SW 1271 (cell line): ENCODE measurements at places on chromosomes 13 and 19.

DNA sequence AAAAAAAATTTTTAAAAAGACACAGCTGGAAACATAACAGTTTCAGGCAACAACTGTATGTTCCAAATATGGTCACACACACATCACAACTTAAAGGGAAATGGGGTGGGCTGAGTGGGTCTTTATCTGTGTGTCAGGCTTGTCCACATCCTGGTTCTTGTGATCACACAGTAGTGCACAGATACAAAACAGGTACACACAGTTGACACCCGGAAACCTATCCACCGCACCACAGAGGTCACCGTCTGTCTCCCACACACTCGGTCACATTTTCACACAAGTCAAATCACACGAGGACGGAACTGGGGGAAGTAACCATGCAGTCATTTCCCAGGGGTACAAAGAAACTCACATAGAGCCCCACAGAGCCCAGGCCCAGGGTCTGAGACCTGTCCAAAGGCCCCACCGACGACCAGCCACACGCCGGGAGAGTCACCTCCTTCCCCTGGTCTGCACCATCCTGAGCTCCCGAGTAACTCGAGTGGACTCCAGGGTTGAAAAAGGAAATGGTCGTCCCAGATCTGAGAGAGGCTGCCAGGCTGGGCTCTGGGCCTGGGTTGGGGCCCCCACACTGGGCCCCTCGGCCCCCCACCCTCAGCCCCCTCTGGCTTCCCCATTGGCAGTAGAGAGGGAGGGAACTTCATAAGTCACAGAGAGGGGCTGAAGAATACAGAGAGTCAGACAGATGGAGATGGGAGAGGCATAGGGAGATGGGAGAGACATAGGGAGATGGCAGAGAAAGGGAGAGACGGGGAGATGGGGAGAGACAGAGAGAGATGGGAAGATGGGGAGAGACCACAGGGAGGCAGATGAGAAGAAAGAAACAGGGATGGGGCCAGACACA is 1.3 kb upstream of the PPAN start:
- no peak for DNase-seq

GRCh38 chr19:21202865-21203494 is 61.1 kb downstream of the ZNF431 start:
- DNase-seq: peak; percentile 10

DNA sequence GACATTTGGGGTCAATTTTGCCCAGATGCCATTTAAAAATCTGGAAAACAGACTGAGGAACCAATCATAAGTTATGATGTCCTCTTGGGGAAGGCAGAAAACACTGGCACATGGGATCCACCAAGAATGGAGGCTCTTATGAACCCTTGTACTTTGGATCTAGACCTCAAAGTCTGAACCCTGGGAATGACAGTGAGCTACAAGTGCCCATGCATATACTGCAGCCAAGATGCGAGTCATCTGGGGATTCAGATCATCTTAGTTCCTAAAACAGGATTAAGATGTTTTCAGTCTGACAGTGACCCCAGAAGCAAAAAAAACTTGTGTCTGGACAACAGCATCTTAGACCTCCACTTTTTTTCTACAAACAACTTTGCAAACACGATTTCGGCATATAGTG is 100.2 kb upstream of the SIAH3 start:
- DNase-seq: no peak

- no peak for DNase-seq
Measured at GRCh38 chr19:29528946-29529645, 3.3 kb downstream of the VSTM2B start.

DNA sequence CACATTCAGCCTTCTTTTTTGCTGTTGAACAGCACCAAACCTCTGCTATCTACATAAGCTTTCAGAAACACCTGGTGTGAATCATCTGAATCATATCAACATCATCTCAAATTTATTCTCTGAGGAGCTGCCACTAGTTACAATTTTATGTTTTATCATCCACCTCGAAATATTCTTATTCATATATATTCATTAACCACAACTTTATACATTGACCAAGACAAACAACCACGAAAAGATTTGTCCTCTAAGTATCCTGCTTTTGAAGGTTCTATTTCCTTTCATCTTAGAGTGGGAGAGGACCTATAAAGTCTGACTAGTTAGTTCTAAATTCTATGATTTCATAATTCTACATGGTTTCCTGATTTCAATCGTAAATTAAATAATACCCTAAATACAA is 18.9 kb downstream of the ESD start:
- DNase-seq: no peak

DNA sequence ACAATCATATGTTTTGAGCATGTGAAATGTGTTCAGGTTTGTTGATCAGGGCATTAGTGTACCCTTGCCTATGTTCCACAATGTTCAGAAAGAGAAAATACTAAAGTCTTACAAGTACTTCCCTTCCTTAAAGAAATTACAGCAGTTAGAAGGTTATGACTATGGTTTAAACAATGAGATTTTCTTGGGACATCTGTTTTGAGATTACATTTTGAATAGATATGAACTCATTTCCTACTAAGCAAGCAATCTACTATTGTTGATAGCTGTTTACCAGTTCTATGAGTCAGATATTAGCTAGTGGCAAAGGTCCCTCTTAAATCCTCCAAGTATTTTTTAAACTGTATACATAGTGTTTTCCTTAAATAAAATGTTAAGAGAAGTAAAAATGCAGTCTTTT is 241.3 kb downstream of the DACH1 start:
- DNase-seq: no peak

DNA sequence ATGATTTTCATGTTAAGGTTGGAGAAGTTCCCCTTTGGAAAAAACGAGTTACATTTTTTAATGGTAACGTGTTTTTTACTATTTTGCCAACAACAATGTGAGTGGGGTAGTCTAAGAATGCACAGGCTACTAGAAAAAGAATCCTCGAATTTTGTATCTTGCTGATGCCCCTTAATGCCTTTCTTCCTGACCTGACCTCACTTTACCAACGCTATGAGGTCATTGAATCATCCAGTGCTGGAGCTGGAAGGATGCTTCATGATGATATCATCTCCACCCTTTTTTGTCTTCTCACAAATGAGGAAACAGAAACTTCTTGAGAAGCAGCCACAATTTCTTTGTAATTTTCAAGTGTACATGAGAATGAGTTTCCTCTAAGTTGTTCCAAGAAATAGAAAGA is 8.2 kb upstream of the UBL3 start:
- DNase-seq: no peak

DNA sequence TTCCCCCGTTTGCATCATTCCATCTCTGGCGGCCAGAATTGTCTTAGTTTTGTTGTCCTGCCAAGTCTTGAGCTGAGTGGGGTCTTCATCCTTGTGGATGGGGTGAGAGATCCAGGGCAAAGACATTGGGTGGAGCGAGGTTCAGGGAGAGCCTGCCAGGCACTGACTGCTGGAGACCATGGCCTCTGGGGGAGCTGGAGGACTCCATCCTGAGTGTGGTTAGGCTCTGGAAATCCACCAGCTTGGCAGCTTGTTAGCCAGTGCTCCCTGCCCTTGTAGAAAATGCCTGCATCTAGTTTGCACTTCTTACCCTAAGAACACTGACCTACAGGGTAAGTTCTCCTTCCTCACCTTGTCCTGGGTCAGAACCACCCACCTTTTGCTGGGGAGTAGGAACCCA is 97.2 kb upstream of the ZNF536 start:
- no peak for DNase-seq

DNA sequence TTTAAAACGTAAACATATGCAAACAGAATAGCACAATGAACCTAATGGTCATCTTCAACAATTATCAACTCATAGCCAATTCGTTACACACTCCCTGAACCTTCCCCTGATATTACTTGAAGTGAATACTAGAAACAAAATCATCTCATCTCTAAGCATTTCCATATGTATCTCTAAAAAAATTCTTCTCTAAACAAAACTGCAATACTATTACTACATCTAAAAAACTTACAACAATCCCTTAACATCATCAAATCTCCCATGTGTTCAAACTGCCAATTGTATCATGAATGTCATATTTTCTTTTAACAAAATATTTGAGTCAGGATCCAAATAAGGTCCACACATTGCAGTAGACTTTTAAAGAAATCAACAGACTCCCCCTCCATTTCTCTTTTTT is 61.4 kb downstream of the FRY start:
- DNase-seq: no peak

DNA sequence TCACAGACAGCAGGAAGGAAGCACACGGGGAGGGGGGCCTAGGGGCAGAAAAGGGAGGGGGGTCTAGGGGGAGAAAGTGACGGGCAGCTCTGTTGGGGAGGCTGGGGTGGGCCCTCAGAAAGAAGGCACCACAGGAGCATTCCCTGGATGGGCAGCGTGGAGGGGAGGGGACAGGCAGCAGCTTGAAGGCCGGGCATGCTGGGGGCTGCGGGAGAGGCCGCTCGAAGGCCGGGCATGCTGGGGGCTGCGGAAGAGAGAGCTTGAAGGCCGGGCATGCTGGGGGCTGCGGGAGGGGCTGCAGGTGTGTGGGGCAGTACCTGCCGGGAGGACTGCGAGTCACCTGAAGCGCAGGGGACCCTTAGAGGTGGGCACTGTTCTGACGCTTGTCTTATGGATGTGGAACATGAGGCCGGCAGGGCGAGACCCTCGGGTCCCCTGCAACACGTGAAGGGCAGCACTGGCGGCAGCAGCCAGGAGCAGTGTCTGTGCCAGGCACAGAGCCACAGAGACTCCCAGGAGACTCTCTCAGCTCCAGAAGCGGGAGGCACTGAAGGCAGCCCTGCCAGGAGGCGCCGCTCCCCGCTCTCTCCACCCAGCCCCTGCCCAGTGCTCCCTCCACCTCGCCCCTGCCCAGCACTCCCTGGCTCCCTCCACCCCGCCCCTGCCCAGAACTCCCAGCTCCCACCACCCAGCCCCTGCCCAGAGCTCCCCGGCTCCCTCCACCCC is 13.3 kb downstream of the ZNF787 start:
- DNase-seq: no peak

DNA sequence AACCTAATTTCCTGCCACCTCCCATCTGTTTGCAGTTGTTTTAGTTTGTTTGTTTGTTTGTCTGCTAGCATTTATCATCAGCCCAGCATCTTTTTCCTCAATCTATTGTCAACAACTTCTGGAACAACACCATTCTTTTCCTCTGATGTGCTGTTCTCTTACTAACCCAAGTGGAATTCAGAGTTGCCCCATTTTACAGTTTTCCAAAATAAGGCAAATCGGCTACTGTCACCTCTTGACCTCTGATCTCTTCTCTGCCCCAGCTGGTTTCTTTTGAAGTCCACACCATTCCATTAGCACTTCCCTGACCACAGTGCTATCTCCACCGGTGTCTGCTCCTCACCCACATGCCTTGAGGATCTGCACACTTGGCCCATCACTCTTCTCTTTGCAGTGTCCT is 102.4 kb downstream of the EFNB2 start:
- no peak for DNase-seq

- no peak for DNase-seq
Measured at GRCh38 chr19:29598496-29598895, 7.6 kb upstream of the POP4 start.

- no peak for DNase-seq
Measured at GRCh38 chr13:54165581-54166215, 1137.1 kb downstream of the OLFM4 start.

DNA sequence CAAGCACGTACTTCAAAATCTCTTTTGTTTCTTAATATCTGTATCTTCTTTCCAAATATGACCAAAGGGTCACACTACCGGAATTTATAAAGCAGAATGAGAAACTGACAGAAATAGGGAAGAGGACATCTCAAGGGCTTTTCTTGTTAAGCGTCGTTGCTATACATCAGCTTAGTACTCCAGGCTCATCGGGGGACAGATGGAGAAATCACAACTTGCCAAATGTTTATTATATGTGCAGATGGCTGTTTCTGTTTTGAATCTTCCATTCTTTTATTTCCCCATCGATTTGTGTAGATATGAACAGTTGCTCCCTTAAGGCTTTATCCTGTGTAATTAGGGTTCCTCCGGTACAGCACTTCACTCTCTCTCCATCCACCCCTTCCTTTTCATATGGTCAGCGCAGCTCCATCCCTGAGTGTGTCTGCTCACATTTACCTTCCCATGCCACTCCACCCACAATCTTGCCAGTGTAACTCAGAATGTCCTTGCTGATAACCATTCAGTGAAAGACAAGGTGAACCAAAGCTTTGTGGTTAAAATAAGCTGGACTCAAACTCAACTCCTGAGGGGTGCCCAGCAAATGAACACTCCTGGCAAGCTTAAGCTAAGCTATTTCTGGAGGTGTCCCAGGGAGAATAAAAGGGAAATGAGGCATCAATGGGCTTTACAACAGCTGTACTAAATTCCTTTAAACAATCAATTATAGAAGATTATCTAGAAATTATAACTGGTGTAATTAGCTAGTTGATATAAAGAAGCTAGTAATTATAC is 51.3 kb downstream of the TBC1D4 start:
- no peak for DNase-seq

DNA sequence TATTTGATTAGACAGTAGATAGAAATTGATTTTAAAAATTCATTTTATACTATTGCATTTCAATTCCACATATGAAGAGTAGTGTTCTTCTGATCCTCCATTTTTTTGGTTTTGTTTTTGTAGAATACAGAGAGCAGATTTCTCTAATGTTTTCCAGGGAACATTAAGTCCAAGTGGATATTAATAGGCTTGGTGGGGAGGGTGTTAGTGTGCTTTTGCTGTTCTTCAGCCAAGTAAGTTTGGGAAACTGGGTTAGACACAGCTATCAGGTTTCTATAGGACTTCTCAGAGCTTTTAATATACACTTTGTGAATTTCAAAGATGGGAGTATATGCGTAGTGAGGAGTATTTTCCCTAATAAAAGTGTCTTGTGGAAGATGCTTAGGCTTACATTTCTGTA is 21.8 kb downstream of the NAA16 start:
- DNase-seq: no peak

GRCh38 chr19:7104747-7105447 is 35.4 kb downstream of the ZNF557 start:
- DNase-seq: no peak

DNA sequence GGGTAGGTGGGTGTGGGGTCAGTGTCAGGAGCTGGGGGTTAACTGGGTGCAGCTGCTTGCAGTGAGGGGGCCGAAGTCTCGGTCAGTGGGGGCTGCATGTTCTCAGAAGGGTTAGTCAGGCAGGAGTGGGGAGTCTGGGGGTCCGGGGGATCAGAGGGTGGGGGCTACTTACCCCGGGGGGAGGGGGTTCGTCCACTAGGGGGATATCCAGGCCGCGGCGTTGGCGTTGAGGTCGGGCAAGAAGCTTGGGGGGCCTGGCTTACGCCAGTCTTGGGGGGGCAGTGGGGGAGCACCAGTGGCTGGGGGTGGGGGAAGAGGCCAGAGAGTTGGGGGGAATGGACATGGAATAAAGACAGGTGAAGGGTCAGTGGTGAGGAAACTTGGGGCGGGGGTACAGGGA is 9.1 kb downstream of the KCNC3 start:
- no peak for DNase-seq

- peak; percentile 86 for DNase-seq
Measured at GRCh38 chr19:55674841-55675660, at the start of gene EPN1. EPN1 (plus strand) TSS chr19:55675226; CDS start chr19:55678628, 3,402 bp downstream.
